ENCODE measurements at places on chromosomes 2 and 18.

GRCh38 chr18:45670281-45670962 is 53.6 kb upstream of the SLC14A1 start:
- DNase-seq, result peak; percentile 88

DNA sequence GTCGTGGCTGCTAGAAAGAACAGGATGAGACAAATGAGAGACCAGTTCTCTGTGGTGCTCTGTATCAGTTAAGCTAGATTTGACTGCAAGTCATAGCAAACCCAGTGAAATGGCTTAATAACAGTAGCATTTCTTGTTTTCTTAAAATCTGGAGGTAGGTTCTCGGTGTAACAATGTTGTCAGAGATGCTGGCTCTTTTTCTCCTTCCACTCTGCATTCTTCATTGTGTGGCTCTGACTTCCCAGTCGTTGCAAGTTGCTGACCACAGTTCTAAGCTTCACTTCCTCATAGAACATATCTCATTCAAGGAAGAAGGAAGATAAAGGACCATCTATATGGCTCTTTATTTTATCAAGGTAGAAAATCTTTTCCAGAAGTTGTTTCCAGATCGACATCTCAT is 7.9 kb upstream of the CKAP2L start:
- peak; percentile 46 for DNase-seq

DNA sequence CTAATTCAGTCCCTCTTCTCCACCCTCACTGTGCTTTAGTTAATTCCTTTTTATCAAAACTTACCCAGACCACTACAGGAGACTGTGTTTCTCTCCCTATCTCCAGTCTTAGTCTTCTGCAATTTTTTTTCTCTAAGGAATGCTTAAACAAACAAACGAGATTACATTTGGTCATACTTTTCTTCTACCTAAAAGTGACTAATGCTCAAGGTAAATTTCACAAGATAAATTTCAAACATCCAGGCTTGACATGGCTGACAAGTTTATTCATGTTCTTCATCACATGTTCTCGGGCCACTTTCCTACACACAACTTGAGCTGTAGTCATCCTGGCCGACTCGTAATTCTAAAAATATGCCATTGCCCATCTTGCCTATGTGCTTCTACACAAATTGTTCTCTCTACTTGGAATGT is 23.2 kb upstream of the ACSL3 start:
- no peak for DNase-seq

- DNase-seq, result no peak
Measured at GRCh38 chr18:50638016-50638883, 78.4 kb downstream of the MAPK4 start.

DNA sequence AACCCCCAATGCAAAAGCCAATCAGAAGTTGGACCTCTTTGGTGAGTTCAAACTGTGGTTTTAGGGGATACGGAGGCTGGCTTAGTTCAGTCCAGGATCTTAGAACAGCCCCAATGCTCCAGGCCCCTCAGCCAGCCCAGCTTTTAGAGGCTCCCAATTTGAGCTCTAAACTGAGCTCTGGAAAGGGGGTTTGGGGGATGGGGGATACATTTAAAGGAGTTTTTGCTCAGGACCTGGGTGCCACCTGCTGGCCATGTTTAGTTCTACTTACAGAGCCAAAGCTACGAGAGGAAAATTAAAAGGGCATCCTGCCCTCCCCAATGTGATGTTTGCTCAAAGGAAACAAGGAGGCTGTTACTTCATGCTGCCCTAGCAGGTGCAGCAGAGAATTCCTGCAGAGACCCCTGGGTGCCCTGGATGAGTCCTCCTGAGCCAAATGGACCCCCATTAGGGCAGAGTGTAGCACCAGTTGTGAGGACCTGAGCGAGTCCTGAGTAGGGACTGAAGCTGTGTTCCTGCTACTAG is 15.9 kb upstream of the TMEM214 start:
- peak; percentile 53 for DNase-seq

GRCh38 chr18:50928551-50928950 is 39.3 kb upstream of the ELAC1 start:
- no peak for DNase-seq

Measured in Kasumi-1 (cell line).